Stimulated activated CD4-positive, alpha-beta T cell treated with anti-CD3 and anti-CD28 coated beads, Interleukin-15, amount 100 ng/mL, for 1 hour (primary cell): ENCODE measurements at places on chromosomes 5 and 9.

DNA sequence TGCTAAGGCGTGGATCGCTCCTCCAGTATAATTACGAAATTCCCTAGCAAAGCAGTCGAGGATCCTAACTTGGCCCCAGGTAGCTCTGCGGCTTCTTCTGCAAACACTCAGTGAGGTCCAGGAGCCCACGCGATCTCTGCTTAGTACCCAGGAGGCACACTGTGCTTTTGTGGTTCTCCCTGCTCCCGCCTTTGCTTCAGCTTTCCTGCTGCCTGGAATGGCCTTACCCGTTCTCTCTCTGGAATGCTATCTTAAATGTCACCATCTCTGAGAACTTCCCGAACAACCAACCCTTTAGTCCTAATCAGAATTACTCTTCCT is 639 bp downstream of the INVS start:
- DNase-seq, result no peak

GRCh38 chr5:106254784-106255183 is 1416.0 kb downstream of the EFNA5 start:
- no peak for DNase-seq

DNA sequence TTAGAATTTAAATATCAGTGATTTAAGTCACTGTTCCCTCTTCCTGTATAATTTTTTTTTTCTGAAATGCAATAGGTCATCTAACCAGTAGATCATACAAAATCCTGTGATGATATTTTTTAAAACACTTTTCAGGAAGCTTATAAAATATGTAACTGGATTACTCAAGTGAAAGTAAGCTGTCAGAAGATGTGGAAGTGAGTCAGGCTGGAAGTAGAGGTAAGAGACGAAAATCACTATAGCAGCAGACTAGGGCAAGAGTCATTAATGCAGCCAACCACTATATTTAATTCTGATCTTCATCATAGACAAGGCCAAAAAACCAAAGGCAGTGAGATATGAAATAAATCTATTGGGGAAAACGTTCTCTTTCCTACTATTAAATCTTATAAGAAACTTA is 65.7 kb upstream of the C6 start:
- DNase-seq, result no peak

DNA sequence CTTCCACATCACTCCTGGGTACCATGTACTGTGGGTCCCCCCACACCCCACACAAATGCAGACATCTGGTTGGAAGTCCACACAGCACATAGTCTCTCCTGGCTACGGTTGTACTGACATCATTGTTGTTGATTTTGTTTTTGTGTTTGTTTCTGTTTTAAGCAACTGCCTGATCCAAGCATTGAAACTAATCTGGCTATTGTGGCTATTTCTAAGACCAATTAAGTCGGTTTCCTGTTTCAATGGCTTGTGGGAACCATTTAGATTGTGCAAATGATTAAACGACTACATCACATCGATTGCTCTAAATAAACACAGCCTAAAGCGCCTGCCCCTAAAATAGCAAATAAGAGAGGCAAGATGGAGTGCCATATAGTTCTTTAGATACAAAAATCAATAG is 226.8 kb upstream of the IRX4 start:
- DNase-seq, result no peak

DNA sequence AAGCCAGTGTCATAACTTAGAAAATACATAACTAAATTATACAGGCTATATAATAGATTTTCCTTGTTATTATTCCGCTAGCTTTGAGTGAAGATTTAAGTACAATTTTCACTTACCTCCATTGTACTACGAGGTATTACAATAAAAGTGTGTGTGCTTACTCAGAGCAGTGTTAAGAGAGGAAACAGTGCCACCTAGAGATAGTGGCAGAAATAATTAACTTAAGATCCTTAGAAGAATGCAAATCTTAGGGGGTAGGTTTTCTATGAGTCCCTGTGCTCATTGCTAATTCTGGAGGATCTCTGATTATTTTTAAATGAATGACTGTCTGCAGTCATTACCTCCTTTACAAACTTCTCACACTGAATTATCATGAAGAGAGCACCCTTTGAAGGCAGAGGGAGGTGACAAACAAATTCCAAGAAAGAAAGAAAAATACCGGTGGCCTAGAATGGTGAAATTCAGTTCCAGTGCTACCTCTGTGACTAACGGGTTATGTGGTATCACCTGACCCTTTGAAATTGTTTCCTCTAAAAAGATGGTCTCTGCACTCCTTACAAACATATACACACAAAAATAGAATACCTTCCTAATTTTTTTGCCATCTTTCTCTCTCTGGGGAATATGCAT is 379.8 kb downstream of the TRIM36 start:
- DNase-seq, result no peak

GRCh38 chr9:31321256-31321655 is 1063.2 kb upstream of the ACO1 start:
- no peak for DNase-seq

GRCh38 chr5:120304663-120305062 is 159.4 kb upstream of the PRR16 start:
- no peak for DNase-seq

GRCh38 chr5:32153723-32154122 is 20.4 kb downstream of the GOLPH3 start:
- no peak for DNase-seq

DNA sequence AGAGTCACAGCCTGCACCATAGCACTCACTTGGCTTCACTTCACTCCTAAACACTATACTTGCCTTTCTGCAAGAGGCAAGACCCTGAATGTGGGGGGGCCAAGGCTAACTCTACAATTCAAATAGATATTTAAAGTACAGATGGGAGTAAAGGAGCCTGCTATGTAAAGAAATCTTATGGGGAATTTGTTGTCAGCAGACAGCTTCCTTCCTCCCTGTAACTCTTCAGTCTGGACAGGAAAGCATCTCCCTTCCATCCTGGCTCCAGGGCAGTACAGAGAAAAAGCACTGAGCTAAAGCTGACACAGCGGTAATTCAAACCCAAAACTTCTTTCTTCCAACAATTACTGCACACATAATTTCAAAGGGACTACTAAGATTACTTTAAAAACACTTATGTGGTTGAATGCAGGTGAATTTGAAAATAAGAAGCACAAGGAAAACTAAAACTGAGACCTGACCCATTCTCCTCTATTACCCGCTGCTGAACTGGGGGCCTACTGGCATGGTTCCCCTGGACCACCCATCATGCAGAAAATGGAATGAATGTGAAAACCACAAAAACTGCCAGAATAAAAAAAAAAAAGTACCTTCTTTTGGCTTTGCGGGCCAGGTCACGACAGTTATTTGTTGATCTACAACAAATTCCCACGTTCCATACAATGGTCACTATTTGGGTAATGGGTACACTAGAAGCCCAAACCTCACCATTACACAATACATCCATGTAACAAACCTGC is 13.4 kb downstream of the VDAC1 start:
- no peak for DNase-seq

- DNase-seq, result no peak
Measured at GRCh38 chr5:128695791-128696530, 157.9 kb upstream of the FBN2 start.

- no peak for DNase-seq
Measured at GRCh38 chr9:78630966-78631365, 334.0 kb downstream of the PSAT1 start.

- no peak for DNase-seq
Measured at GRCh38 chr5:1929108-1929991, 46.6 kb upstream of the IRX4 start.

DNA sequence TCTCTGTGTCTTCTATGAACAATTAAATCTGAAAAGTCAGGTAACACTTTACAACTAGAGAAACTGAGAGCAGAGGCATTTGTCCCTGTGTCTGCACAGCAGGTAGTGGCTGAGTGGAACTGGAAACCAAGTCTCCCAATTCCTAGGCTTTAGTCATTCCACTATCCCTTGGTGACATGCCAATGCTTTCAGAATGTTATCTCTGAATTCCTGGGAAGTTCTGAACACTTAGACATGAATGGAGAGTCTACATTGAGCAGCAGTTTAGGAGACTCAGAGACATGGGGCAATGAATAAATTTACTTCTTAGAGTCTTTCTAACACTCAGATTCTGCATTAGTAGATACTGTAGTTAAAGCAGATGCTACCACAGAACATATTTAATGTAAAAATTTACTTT is 94.8 kb upstream of the APC start:
- DNase-seq, result no peak

DNA sequence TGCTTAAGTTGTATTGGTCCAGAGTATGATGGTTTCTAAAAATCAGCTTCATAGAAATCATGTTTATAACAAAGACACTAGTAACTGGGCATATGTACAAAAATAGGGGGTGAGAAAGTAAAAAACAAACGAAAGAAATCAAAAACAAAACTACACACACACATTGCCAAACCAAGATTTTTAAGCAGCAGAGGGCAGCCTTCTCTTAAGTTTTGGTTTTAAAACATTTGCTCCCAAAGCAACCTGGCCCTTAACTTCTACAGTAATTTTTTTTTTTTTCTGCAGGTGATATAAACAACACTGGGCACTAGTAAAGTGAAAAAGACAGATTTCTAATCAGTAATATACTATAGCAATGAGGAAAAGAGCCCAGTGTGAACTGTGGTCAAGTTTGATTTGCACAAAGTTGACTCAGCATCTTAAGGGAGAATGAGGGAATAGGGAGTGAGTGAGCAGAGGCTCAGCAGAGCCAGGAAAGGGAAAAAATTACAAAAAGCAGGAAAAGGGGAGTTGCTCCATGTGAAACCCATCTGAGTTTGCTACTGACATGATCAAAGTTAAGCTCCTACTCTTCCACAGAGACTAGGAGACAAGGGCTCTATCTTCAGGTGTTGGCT is 13.4 kb upstream of the GAPT start:
- DNase-seq, result no peak

DNA sequence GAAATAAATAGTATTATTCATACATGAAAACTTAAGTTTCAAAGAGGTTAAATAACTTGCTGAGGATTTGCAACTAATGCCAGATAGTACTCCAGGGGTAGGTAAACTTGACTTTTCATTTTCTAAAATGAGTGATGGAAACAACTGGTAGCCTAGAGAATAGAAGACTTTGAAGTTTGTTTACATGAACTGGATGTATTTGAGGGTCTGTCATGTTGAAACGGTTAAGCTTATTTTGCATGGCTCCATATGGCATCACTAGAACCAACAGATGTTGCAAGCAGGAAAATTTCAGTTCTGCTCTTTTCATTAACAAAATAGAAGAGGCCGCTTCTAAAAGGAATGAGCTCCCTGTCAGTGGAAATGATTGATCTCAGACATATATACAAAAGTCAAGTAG is 105.1 kb upstream of the SGCD start:
- no peak for DNase-seq

GRCh38 chr9:19193029-19193324 is 37.5 kb upstream of the DENND4C start:
- no peak for DNase-seq

DNA sequence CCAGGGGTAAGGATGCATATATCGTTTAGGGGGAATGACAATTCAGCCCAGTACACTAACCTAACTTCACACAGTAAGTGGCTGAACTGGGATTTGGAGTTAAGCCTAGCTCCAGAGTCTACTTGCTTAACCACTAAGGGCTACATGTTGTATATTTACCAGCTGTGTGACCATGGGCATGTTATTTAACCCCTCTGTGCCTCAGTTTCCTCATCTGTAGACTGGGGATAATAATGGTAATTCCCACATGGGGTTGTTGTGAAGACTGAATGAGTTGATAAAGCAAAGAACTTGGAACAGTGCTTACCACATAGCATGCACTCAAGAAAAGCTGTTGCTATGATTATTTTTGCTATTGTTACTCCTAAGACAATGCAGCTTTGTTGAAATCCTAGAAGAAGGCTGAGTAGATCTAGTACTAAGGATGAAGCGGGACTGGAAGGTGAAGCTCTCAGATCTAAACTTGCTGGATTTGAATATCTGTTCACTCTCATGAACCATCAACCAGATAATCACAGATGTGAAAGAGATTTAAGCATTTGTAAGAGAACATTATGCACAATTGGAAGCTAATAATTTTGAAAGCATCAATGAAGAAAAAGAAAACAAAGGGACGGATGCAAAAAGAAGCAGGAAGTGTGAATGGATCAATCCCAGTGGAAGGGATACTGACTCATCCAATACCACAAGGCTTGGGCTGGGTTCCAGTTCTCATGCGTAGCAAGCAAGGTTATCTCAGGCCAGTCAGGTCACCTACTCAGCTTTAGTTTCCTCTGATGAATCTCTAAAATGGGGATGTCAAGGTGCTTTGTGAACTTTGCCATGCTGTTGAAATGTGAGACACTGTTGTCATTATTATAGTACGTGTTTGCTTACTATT is 78.5 kb upstream of the TBC1D2 start:
- DNase-seq, result no peak

- DNase-seq, result no peak
Measured at GRCh38 chr9:129382281-129383018, 204.4 kb upstream of the IER5L start.

- DNase-seq, result no peak
Measured at GRCh38 chr9:126516936-126517832, 96.5 kb upstream of the LMX1B start.

DNA sequence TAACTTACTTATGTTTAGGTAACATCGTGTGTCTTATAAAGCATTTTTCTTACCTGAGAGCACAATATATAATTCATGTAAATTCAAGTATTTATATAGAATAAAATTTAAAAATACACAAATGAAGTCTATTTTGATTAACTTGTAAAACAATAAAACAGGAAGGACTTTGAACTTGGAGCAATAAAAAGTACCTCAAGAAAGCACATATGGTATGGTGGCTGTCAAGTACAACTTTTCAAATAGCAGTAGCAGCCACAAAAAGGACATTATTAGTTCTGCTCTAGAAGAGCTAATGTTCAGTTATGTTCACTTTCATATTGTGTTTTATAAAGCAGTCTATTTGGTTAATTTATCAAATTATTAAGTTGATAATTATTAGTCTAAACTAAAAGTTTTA is 31.4 kb downstream of the SLF1 start:
- no peak for DNase-seq

- DNase-seq, result no peak
Measured at GRCh38 chr5:121366515-121366914, 485.2 kb upstream of the FTMT start.

DNA sequence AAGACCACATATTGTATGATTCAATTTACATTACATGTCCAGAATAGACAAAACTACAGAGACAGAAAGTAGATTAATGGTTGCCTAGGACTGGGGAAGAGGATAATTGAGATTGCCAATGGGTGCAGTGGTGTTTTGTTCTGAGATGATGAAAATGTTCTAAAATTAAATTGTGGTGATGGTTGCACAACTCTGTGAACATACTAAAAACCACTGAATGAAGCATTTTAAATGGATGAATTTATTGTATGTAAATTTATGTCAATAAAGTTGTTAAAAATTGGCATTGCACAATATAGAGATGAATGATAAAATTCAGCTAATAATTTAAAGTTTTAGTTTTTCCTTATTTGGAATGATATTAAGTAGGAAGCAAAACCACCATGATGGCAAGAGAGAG is 109.5 kb upstream of the NR4A3 start:
- no peak for DNase-seq
